ENCODE measurements at places on chromosomes 1 and 21.

DNA sequence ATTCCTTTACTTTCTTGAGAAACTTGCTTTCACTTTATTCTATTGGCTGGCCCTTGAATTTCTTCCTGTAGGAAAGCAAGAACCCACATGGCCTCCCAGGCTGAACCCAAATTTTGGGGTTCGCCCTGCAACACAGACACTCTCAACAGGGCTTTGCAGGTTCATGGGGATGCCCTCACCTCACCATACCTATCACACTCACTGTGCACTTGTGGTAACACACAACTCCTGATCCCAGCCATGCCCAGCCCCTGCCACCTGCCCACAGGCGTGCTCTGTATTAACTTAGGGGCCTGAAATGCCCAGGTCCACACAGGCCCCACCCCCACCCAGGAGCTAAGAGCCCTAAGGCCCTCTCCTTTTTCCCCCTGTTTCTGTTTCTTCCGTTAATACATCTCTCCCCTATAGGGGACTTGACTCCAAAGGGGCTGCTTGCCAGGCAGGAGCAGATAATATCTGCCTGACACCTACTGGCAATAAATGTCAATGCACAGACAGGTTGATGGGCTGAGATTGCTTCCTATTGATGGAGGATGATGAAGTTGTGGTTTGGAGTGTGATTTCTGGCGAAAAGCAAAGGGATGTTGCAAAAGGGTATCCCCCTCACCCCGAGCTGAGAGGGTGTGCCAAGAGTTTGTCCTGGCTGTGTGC, 171.5 kb downstream of the AJAP1 start:
- no peak for DNase-seq

DNA sequence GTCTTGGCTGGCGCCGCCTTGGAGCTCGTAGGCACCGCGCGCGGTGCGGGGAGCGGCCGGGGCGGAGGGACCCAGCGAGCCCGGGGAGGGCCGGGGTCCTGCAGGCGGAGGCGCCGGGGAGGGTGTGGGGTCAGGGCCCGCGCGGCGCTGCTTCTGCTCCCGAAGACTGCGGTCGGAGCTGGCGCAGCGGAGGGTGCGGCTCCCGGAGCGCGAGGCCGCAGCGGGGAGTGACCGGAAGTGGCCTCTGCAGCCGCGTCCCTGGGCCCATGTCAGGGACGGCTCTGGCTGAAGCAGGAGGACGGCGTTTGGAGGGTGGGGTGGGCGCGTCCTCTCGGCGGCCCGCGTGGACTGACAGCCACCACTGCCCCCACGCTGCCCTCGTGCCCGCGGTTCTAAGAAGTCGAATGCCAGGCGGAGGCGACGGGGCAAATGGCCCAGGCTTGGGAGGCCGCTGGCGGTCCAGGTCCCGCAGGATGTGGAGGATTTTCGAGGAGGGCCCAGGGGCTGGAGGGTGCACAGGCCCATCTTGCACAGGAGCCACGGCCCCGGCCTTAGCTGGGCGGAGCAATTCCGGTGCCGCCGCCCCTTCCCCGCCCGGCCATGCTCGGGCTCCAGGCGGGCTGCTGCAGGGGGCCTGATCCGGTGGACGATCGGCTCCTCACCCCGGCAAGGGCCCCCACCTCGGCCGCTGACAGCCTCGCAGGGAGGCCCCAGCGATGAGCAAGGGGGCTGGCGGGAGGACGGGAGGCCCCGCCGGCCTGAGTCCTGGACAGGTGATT, 7.7 kb upstream of the ZNF669 start:
- no peak for DNase-seq

DNA sequence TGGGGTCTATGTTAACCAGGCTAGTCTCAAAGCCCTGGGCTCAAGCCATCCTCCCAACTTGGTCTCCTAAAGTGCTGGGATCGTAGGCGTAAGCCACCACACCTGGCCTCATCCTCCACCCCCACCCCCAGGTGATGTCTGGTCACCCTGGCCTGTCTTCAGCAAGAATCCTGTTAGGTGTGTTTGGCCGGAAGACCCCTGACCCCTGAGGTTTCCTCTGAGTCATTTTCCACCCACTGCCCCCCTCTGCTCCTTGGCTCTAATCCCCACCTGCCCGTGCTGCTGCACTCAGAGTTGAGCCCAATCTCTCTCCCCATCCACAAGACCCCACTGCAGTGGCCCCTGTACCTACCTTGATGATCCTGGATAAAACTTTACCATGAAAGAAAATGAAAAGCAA, 25.2 kb downstream of the SLC66A1 start:
- no peak for DNase-seq

- DNase-seq = no peak
Observed at GRCh38 chr1:222886878-222887351, 72.1 kb downstream of the DISP1 start.

DNA sequence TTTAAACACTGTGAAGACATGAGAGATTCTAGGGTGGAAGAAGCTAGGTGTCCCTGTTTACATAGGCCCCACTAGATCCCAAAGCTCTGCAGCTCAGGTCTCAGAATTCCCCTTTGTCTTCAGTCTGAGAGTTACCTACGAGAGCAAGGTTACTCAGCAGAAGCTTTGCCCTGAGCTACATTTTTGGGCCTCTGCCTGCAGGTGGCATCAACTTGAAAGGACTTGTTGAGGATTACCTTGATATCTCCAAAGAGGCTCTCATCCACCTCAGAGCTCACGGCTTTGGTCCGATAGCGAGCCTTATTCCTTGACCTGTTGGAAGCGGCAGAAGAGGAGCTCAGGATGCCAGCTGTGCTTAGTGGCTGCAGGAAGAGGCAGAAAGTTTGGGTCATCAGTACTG, 7.0 kb downstream of the CFAP45 start:
- no peak for DNase-seq

DNA sequence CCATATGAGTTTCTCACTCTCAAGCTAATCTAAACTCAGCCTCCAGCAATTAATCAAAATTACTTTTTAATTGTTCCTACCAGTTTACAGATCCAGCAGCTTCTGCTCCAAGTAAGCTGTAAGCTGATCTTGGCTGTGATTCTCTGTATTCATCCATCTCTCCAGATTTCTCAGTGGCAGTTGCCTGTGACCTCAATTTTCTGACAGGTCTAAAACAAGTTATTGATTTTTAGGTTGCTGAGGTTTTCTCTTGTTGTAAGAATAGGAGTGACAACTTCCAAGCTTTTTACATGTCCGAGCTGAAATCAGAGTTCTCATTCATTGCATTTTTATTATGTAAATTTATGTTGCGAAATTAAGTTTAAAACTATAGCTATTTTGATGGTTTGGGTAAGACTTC, 1044.4 kb downstream of the PLA2G4A start:
- no peak for DNase-seq

DNA sequence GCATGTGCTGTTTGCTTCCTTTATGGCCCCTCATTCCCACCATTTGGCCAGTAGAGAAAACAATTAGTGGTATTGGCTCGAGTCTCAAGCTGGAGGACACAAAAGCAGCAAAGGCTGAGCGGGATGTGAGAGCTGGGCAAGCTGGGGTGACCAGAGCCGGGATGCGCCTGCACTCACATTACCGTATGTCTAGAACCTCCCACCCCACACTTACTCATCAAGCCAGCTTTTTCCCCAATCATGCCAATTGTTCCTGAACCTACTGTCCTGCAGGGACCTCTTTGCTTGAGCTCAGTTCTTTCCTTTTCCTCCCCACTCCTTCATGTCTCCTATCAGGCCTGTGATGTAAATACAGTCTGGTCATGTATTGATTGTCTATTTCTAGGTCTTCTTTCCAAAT, 45.9 kb downstream of the KIRREL1 start:
- no peak for DNase-seq

DNA sequence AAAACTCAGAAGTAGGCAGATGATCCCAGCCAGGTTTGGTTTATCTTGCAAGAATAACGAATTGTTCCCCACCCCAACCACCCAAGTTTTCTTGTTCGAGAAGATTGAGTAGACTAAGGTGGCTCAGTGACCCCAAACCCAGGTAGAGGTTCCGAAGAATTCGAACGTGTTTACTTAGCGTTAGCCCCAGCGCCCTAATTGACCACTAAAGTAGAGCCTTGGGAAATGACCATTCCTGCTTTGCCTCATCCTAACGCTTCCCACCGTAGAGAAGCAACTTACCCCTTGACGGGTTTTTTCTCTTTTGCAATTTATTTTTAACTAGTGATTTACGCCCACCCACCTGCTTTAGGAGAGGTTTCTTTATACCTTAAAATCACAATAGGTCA, 870 bp downstream of the FBXO28 start:
- no peak for DNase-seq

GRCh38 chr21:36175771-36176565, 19.3 kb downstream of the DOP1B start:
- no peak for DNase-seq

- DNase-seq = no peak
Observed at GRCh38 chr1:54304518-54304917, 101.7 kb downstream of the SSBP3 start.

DNA sequence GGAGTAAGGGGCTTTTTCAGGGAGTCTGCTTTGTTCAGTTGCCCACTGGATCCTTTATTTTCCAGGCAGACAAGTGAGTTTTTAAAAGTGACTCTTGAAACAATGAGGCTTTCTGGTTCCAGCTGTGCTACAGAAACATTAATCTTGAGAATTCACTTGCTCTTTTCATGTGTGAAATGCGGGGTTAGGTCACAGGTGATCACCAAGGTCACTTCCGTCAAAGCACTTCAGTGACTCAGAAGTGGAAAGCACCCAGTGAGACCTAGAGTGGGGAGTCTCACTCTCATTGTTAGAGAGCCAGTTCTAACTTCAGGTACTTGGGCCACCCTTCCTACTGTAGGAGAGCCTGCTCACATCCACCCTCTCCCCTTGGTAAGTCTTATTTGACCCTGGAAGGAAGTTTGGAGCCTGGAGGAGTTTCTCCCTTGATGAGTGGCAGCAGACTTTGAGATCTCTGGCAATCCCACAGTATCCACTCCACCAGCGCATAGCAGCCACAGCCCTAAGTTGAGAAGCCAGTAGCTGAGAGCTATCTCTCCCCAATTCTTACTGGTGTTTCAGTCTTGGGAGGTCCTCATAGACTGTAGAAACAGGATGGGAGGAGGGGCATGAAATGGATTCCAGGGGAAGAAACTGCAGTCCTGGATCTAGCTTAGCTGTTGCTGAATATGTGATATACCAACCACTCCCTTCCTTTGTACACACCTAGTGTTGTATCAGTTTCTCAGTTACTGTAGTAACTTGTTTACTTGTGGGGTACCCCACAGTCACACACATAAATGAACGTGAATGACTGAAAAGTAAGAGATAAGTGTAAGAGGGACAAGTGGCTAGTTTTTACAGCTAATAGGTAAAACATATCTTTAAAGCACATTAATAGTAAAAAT, 3.1 kb downstream of the TACSTD2 start:
- DNase-seq = no peak

- no peak for DNase-seq
Observed at GRCh38 chr1:109371341-109371739, 26.4 kb downstream of the SORT1 start.

DNA sequence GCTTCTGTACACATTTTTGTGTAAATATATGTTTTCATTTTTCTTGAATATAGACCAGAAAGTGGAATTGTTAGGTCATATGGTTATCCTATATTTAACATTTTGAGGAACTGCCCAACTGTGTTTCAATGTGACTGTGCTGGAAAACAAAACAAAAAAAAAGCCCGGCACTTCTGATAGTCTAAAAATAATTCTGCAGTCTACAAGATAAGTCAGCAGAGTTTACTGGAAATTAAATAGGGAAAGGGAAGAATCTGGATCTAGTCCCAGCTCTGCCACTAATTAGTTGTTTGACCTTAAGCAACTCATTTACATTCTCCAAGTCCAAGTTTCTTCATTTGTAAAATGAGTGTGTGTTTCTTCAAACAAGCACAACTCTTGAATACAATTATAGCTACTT, 869.1 kb upstream of the B3GALT2 start:
- DNase-seq = no peak

- no peak for DNase-seq
Observed at GRCh38 chr1:203534526-203534925, 40.6 kb downstream of the OPTC start.

DNA sequence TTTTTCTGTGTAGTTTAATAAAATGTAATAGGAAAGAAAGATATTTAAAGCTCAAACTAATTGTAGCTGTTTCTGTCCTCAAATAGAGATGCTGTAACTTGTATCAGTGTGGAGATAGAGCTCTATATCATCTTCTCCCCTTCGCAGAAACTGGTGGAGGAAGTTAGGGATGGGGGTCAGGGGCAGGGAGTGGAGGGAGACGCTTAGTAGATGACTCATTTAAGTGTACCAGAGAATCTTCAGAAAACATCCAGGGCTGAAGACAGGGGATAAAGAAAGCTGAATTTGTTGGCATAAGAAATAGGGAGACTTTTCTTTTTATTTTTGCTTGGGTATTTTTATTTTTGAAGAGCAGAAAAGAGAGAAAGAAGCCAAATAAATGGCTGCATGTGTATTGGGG, 282.6 kb upstream of the DPYD start:
- DNase-seq = no peak

DNA sequence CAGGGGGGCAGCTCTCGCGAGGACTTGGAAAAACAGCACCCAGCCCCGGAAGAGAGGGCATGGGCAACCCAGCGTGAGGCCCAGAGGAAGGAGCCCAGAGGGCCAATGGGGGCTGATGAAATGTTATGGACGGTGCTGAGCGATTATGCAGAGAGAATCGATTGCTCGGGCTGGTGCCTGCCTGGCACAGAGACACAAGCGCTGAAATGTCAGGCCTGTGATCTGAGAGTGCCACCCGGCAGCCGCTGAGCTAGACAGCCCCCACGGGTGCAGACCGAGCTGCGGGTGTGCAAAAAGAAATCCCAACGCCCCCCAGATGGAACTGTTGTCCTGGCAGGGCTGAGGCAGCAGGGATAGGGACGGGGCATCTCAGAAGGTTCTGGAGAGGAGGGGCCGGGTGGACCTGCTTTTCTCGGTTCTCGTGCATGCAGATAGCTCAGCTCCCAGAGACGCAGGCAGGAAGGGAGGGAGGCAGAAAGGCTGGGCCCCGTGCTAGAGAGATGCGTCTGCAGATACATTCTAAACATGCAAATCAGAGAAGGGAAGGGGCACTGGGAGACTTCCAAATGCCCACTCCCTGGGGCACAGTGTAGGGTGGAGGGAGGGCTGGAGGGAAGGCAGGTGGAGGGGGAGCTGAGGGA, 41.5 kb downstream of the TAS1R2 start:
- DNase-seq = no peak

DNA sequence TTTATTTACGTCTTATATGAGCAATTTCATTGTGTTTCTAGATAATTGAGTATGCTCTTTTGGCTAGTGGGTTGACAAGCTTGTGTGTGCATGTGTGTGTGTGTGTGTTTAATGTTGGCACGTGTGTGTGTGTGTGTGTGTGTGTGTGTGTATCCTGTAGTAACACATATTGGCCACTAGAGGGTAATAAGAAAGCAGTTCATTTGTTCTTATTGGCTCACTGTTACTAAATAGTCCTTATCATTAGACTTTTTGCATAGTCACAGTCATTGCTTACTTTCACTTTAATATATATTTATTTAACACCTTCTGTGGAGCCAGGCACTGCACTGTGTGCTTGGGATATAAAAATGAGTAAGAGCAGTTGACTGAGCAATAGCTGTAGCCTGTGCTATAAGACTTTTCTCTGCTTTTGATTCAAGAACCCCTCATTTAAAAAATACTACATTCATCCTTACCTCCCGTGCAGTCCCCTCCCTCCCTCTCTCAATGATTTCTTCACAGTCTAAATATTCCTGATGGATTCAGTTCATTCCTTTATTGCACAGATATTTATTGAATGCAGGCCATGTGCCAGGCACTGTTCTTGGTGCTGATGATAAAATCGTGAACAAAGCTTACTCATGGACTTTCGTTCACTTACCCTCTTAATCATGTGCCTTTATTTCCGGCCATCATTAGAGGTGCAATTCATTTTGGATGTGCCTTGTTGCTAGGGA, 96.7 kb downstream of the DYRK1A start:
- DNase-seq = peak; percentile 57

- DNase-seq = peak; percentile 51
Observed at GRCh38 chr1:228407106-228408040, 738 bp upstream of the TRIM11 start.

All from HAP-1 (cell line).